Testis (tissue), 5 donors: ENCODE measurements at places on chromosomes 1 and 21. TPM values are rescaled to one million over a fixed set of nuclear protein-coding genes. Genes with fewer than 3 reads are reported as not detected.
A peak's percentile ranks its signal among the peaks of the same experiment; 100 is the strongest.

DNA sequence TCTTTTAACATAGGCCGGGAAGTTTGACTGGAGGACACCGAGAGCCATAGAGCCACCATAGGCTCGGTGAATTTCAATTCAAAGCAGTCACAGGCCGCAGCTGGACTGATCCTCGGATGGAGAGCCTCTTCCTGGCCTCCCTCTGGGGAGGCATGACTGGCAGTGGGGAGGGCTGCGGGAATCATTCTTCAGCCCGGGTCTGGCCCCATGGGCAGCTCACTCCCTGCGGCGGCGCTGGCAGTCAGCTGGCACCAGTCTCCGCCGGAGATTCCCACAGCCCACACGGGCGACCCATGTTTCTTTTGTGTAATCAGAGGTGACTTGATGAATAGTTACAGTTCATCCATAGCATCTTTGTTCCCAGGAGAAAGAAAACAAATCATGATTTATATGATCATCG is 10.6 kb downstream of the ESPN start:
- H3K4me3 ChIP-seq = no peak overlapping the region
- peak overlapping the region; percentile 31 for H3K27ac ChIP-seq
- no peaks in the 10 kb centered on the region for H3K27me3 ChIP-seq
- H3K36me3 ChIP-seq = no peaks in the 10 kb centered on the region
- peak; percentile 85 for DNase-seq

The ZNF683 gene
- 22.9 TPM for total RNA-seq

GRCh38 chr1:159077120-159077961 is 775 bp upstream of the AIM2 start:
- no peaks in the 10 kb centered on the region for H3K27me3 ChIP-seq
- no peaks in the 10 kb centered on the region for H3K36me3 ChIP-seq
- no peak overlapping the region for H3K27ac ChIP-seq
- H3K4me1 ChIP-seq = no peaks in the 10 kb centered on the region
- no peak overlapping the region for H3K4me3 ChIP-seq

DNA sequence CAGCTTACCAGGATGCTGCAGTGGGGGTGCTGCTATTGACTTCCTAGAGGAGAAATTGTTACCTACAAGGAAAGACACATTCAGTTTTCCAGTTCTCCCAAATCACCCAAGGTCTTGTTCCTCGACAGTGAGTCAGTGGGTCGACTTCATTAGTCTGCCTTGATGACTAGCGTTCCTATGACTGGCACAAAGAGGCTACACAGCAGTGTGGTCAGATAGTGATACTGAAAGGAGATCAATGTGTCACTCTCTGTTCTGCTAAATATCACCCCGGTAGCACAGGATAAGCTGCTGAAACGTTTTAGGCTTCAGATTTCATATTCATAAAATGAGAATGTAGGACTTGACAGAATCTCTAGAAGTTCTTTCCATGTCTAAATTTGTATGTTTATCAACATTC is 357.4 kb downstream of the LMX1A start:
- no peaks in the 10 kb centered on the region for H3K27me3 ChIP-seq
- no peaks in the 10 kb centered on the region for H3K36me3 ChIP-seq
- H3K4me1 ChIP-seq = no peaks in the 10 kb centered on the region

DNA sequence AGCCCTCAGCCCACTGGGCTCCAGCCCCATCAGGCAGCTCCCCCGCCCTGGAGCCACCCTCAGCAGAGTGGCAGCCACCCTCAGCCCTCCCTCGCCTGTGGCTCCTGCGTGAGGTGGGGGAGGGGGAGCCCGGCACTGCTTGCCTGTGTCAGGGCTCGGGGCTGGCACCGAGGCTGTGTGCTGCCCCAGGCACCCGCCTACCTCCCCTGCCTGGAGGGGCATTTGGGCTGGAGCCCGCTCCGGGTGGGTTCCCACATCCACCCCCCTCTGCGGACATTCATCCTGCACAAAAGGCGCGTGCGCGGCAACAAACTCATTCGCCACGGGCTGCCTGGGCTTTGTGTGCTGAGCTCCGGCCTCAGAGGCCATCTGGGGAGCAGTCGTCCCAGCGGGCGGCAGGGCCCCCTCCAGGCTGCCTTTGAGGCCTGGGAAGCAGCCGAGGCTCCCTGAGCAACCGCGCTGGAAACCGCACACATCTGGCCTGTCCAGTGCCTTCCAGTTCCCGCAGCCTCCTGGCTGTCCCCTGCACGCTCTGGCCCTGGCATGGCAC is 12.6 kb upstream of the TNFRSF14 start:
- no peaks in the 10 kb centered on the region for H3K36me3 ChIP-seq
- no peak overlapping the region for H3K27ac ChIP-seq
- H3K4me3 ChIP-seq = no peak overlapping the region
- no peaks in the 10 kb centered on the region for H3K27me3 ChIP-seq
- peaks cover 53% of the 10 kb centered on the region for H3K4me1 ChIP-seq

GRCh38 chr1:107213225-107213624 is 72.4 kb downstream of the NTNG1 start:
- H3K4me3 ChIP-seq = no peak overlapping the region
- H3K27ac ChIP-seq = no peak overlapping the region
- no peaks in the 10 kb centered on the region for H3K4me1 ChIP-seq

The RPE65 gene
- not detected for total RNA-seq

DNA sequence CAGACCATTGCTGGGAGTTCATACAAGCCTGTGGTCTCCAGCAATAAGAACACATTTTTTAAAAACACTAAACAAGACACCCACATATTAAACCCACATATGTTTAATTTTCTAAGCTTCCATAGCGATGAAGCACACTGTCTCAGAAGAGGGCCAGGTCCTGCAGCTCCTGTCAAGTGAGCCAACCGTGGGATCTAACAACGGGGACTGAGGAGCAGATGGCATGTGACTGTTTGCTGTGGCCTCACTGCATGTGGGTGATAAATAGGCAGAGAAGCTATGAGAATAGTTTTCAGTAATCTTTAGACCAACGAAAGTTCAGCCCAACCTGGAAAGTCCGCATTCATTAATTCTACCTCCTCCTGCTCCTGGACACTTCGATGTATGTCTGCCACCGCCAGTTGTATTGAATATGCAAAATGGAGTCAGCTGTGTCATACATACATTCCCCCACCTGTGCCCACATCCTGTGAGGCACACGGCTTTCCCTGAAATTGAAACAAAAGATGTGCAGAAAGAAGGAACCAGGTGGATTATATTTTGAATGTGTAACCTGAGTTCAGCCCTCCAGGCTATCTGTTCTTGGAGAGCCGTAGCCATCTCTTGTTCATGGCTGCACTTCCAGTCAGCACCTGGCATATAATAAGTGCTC is 88.2 kb downstream of the MIS18A start:
- no peaks in the 10 kb centered on the region for H3K27me3 ChIP-seq
- H3K4me1 ChIP-seq = no peaks in the 10 kb centered on the region
- H3K4me3 ChIP-seq = no peak overlapping the region
- DNase-seq = no peak

DNA sequence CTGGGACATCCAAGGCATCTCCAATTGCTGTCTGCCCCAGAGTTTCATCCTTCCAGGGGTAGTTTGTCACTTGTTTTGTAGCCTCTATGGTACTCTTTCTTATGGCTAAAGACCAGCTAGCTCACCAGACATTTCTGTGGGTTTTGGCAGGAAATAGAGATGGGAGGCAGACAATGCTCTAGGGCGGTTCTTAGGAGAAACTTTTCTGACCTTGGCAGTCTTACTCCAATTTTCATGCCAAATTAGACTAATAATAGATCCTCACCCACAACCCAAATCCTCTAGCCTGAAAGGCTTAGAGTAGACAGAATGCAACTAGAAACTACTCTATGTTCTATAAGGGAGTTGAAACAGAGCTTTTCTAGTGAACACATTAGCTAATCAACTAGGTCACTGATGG is 69.8 kb downstream of the LRIG2 start:
- H3K4me1 ChIP-seq = peaks cover 20% of the 10 kb centered on the region
- no peak for DNase-seq
- H3K27me3 ChIP-seq = no peaks in the 10 kb centered on the region

DNA sequence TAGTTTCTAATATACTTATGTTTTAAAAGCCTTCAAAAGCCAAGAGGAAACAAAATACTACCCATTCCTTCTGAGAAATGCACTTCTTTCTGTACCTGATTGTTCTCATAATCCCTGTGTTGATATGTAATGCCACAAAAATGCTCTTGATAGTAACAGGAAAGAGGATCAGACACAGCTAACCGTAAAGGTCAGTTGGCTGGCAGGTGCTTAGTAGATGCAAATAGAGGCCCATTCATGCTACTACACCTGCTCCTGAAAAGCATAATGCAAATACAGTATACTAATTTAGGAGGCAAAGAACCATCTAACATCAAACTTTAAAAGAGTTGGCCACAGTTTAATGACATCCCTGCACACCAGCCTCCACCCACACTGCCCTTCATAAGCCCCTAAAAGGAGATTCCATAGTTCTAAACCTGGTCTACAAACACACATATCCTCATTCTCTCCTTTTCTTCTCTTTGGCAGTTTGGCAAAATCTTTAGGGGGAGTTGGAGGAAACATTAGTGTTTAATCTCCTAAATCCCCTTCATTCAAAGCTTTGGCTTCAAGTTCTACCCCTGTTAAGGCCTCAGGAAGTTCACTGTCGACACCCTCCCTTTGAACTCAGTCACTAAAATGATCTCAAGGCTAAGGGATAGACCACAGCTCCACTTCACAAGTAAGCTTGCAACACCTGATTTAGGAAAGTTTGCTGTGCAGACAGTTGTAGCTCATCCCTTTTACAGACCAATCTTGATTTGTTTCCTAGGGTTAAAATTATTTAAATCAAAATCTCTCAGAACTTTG is 2.9 kb upstream of the CD46 start:
- no peak overlapping the region for H3K27ac ChIP-seq
- H3K4me1 ChIP-seq = peaks cover 11% of the 10 kb centered on the region
- DNase-seq = no peak
- H3K4me3 ChIP-seq = no peak overlapping the region
